ENCODE measurements at places on chromosomes 2 and 18.

- no peak for DNase-seq
Measured at GRCh38 chr2:28545590-28546200, 49.8 kb downstream of the PLB1 start.

DNA sequence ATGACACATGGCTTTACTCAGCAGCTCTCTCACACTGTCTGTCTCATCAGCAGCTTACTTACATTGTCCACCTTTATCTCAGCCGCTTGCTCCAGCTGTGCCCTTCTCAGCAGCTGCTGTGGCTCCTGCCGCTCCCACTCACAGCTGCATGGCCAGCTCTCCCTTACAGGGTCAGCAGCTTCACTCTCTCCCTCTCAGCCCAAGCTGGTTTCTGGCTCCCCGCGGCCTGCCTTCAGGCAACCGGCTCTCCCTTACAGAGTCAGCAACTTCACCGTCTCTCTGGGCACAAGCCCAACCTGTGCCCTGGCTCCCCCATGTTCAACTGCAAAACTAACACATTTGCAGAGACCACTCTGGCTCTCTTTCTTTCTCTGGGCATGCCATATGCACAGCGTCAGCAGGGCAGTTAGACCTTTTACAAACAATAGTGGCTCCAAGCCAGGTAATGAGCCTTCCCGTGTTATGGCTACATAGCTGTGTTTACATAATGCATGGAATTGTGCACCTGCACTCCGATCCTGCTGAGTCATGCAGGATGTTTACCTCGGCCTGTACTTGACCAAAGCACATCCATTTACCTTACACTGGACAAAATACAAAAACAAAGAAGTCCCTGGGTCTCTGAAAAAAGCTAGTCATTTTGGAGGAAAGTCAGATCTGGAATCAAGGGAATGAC lies 167.3 kb downstream of the DOK6 start:
- DNase-seq = no peak

DNA sequence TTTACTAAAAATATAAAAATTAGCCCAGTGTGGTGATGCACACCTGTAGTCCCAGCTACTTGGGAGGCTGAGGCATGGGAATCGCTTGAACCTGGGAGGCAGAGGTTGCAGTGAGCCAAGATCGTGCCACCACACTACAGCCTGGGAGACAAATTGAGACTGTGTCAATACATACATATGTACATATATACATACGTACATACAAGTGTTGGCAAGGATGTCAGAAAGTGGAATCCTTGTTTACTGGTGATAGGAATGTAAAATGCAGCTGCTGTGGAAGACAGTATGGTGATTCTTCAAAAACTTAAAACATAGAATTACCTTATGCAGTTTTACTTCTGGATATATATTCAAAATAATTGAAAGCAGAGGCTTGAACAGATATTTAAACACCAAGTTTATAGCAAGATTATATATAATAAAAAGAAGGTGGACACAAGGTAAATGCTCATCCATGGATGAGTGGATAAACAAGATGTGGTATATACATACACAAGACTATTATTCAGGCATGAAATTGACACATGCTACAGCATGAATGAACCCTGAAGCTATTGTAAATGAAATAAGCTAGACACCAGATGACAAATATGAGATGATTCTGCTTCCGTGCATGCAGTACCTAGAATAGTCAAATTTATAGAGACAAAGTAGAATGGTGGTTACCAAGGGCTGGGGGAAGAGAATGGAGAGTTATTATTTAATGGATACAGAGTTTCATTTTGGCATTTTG lies 43.2 kb downstream of the CCDC138 start:
- DNase-seq = no peak

GRCh38 chr18:22265838-22266237 lies 96.4 kb downstream of the GATA6 start:
- DNase-seq = no peak

- DNase-seq = no peak
Measured at GRCh38 chr2:80329491-80329890, 24.9 kb upstream of the LRRTM1 start.

- DNase-seq = peak; percentile 45
Measured at GRCh38 chr2:101442667-101443061, 32.2 kb downstream of the RFX8 start.

Measured in WTC11 (cell line).